ENCODE measurements at places on chromosomes 11 and 22. TPM values are rescaled to one million over a fixed set of nuclear protein-coding genes. Genes with fewer than 3 reads are reported as not detected.

PIWIL4 gene
- 2.7 TPM for total RNA-seq

KRTAP5-7 gene
- 0.33 TPM for total RNA-seq

NUDT8 gene
- 8.4 TPM for total RNA-seq

APOL5 gene
- not detected for total RNA-seq

CTSW gene
- total RNA-seq = not detected

CELSR1 gene
- 4.3 TPM for total RNA-seq

C11orf87 gene
- total RNA-seq = not detected

TPBGL gene
- not detected for total RNA-seq

TPH1 gene
- 1.2 TPM for total RNA-seq

MYOD1 gene
- total RNA-seq = not detected

TRIM49 gene
- not detected for total RNA-seq

SCGB2A2 gene
- not detected for total RNA-seq

OR51B4 gene
- total RNA-seq = not detected

LRRC56 gene
- total RNA-seq = 0.45 TPM

OR52A1 gene
- not detected for total RNA-seq

XNDC1N gene
- total RNA-seq = 3.5 TPM

TEAD1 gene
- 131 TPM for total RNA-seq

PRR33 gene
- total RNA-seq = not detected

OR8G5 gene
- not detected for total RNA-seq

DSCAML1 gene
- total RNA-seq = not detected

GDPD4 gene
- not detected for total RNA-seq

ARHGAP8 gene
- 0.41 TPM for total RNA-seq

TTC36 gene
- not detected for total RNA-seq

LINC01488 gene
- total RNA-seq = not detected

SYT8 gene
- 0.82 TPM for total RNA-seq

TRPC6 gene
- 0.16 TPM for total RNA-seq

GNG3 gene
- total RNA-seq = not detected

PYGM gene
- 1.7 TPM for total RNA-seq

P2RY2 gene
- 0.18 TPM for total RNA-seq

BIRC3 gene
- total RNA-seq = 2.4 TPM

NCR3LG1 gene
- 4.6 TPM for total RNA-seq

ZNRD2 gene
- total RNA-seq = 27.2 TPM

OR4S1 gene
- total RNA-seq = not detected

TREH gene
- total RNA-seq = not detected

LARGE1 gene
- total RNA-seq = 15.0 TPM

LRP5 gene
- total RNA-seq = 8.3 TPM

BRSK2 gene
- not detected for total RNA-seq

MMP27 gene
- not detected for total RNA-seq

SYCE3 gene
- total RNA-seq = not detected

C11orf91 gene
- not detected for total RNA-seq

Data from fibroblast of the aortic adventitia (primary cell).